ENCODE measurements at places on chromosomes 11 and 22. TPM values are rescaled to one million over a fixed set of nuclear protein-coding genes. Genes with fewer than 3 reads are reported as not detected.

DNA sequence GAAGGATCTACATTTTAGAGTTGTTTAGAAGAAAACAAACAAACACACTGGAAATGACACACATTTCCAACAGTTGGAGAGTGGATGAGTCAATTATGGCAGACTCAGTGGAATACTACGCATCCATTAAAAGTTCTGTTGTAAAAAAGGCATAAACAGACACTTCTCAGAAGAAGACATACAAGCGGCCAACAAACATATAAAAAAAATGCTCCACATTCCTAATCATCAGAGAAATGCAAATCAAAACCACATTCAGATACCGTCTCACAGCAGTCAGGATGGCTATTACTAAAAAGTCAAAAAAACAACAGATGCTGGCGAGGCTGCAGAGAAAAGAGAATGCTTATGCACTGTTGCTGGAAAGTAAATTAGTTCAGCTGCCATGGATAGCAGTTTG lies 298.2 kb downstream of the DDX10 start:
- no peak for DNase-seq

GRCh38 chr11:12117611-12118010 lies 7.2 kb downstream of the MICAL2 start:
- DNase-seq, result no peak

Gene SLC5A12
- total RNA-seq, result not detected

GRCh38 chr11:105229257-105229656 lies 89.7 kb upstream of the CARD18 start:
- DNase-seq, result no peak

DNA sequence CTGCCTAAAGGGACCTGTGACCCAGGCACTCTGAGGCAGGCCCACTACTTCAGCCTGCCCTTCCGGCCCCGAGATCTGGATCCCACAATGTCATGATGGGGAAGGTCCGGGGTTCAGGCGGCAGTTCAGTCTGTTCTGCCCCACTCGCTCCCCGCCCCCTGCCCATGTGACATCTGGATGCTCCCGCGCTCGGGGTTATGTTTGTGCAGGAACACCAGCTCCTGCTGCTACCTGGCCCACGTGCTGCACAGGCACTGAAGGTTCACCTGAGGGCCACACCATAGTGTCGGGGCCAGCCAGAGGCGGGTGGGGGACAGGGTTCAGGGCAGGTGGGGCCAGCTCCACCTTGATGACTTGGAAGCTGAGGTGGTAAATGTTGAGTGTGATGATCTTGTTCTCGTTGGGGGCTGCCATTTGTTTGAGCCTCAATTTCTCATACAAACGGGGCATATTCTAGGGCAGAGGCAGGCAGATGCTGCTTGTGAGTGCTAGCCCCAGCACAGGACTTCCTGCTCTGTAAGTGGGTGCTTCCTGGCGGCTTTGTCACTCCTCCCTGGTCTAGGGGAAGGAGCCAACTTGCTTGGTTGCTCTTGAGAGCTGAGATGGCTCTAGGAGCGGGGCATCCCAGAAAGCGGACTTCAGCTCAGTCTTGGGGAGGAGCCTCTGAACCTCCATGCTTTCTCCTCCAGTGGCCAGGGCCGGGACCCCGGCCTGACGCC lies 4.4 kb upstream of the SIPA1 start:
- DNase-seq, result no peak

DNA sequence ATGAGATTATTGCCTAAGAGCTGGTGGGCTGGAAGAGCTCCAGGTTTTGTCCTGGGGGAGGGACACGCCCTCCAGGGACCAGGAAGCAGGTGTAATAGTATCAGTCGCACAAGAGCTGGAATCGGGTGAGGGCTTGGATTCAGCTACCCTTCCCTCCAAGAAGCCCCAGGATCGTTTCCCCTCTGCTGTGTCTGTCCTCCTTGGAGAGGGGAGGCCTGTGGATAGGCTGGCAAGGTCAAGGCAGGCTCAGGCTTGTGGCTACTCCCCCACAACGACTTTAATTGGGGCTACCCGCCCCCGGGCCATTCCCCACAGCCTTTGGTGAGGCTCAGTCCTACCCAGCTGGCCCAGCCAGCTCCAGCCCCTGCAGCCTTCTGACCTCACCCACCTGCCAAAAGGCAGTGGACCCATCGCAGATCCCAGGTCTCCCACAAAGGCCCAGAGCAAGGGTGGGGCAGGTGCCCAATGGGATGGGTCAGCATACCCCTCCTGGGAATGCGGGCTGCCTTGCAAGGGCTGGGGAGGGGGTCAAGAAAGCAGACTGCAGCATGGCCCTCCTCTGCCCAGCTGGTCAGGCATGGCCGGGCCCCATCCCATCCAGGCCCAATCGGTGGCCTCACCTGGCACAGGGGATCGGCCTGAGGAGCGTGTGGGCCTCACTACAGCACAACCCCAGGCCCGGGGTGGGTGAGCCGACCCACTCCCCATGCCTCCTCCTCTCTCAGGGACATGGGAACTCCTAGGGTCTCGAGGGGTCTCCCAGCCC lies 1.0 kb downstream of the CTSD start:
- peak; percentile 94 for DNase-seq

GRCh38 chr22:29734406-29734805 lies 14.6 kb downstream of the CABP7 start:
- no peak for DNase-seq
